ENCODE measurements at places on chromosomes 13 and 19. TPM values are rescaled to one million over a fixed set of nuclear protein-coding genes. Genes with fewer than 3 reads are reported as not detected.

DNA sequence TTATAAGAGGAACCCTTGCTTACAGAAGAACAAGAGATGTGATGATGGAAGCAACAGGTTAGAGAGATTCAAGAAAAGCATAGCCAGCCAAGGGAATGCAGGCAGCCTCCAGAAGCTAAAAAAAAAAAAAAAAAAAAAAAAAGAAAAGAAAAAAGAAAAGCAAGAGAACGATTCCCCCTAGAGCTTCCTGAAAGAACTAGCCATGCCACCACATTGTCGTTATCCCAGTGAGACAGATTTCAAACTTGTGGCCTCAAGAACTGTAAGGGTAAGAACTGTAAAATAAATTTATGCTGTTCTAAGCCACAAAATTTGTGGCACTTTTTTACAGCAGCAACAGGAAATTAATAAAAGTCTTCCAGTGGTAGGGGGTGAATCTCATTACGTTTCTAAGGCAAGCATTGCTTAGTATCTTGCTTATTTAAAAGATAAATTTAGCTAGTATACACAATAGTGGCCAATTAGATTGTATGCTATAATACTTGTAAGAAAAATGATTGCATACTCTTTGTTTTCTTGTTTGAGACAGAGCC, 21.8 kb downstream of the RFXAP start:
- DNase-seq = no peak

DNA sequence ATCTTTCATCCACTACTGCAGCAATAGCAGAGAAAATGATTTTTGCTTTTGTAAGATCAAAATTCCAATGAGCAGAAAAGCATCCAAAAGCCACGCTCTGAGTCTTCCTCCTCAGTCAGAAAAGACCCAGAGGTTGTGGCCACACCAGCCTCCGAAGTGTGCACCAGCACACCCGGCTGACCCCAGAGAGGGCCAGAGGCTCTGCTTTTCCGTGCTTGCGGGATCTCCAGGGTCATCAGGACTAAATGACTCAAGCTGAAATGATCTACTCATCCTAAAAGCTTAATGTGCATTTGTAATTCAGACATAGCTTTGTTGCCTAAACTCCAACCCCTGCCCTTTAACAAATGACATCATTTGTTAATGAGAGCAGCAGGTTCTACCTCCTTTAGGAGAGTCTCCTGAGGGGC, 16.5 kb downstream of the RXFP2 start:
- DNase-seq = peak; percentile 80

DNA sequence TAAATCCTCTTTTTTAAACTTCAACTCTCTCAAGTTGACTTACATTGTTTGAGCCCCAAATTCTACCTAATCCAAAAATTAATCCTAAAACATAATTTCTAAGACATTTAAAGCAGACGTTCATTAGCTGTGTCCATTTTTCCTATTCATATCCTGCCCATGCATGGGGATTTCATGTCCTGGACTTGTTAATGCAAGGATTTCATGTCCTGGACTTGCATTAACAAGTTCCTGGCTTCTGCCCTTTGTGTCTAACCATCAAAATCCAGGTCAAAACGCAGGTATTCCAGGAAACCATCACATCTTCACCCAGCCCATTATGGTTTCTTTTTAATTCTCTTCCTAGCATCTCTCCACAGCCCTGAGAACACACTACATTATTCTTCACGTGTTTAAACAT, 454.9 kb downstream of the KLF5 start:
- no peak for DNase-seq

Gene LIM2
- not detected for total RNA-seq

Gene TGDS
- 23.8 TPM for total RNA-seq

Gene KLK12
- not detected for total RNA-seq

DNA sequence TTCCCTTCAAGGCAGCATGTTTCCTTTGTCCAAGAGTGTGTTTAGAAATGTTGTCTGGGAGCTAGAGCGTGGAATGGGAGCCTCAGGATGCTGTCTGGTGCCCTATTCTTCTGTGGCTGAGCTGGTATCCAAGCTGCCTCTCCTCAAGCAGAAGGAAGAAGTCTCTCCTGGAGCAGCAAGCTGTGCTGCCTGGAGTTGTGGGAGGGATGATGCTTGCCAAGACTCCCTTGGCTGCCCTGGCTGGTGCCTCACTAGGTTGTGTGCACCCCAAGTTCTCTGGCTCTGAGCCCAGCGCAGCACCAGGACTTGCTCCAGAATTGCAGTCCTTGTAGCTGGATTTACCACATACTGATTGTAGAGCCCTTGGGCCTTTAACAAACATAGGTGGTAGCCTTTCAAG, 4.7 kb upstream of the CYP4F3 start:
- DNase-seq = no peak

Gene EID2B
- 15.8 TPM for total RNA-seq

DNA sequence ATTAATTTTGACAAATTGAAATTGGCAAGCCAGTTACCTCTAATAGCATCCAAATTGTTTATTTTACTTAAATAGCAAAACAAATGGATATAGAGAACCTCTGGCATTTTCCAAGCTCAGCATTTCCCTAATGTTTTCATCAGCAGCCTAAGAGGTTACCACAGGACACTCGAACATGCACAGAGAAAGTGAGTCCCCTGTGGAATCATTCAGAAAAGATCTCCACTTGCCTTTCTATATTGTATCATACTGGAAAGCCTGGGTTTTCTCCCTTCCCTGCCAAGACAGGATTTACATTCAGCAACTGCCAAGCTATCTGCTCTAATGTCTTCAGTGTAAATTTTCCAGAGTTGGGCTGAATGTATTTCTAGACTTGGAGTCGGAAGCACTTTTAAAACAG, 188.9 kb downstream of the KCTD12 start:
- no peak for DNase-seq

Gene ZNF773
- 4.2 TPM for total RNA-seq

DNA sequence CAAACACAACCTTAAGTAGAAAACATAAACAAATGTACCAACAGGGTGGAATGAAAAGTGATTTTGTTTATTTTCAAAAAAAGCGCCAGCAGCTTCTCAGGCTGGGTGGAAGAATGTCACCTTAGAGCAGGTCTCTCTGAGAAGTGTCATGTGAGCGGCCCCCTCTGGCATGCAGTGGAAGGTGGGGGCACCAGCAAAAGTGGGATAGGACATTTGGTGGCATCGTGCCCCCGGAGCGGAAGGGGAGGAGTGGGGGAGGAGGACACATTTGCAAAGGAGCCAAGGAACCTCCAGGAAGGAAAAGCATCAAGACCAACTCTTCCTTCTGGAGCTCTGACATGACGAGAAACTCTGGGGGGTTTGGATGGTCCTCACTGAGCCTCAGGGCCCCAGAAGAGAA, 635.3 kb downstream of the UQCRFS1 start:
- no peak for DNase-seq

- DNase-seq = peak; percentile 80
Measured at GRCh38 chr19:53772943-53773342, 51.2 kb downstream of the NLRP12 start.

- peak; percentile 65 for DNase-seq
Measured at GRCh38 chr13:43303033-43303729, 279.8 kb downstream of the DNAJC15 start.

Gene KIR2DL4
- total RNA-seq = not detected

DNA sequence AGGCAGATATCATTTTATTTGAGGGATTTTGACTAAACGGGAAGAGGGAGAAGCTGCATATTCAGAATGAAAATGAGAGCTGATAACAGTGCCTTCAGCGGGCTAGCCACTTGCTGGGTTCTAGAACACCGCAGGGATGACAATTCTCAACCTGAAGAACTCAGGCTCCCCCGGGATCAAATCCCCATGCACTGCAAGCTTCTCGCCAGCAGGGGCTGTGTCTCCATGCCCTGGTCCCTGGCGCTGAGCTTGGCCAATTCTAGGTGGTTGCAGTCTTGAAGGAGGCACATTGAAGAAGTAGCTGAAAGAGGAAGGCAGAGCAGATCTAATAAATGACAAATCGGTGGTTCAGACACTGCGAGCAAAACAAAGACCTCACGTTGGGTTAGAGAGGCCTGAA, 128.7 kb downstream of the UQCRFS1 start:
- DNase-seq = no peak

Gene POU2F2
- 0.05 TPM for total RNA-seq

GRCh38 chr19:1481893-1482360, 2.9 kb upstream of the C19orf25 start:
- no peak for DNase-seq

DNA sequence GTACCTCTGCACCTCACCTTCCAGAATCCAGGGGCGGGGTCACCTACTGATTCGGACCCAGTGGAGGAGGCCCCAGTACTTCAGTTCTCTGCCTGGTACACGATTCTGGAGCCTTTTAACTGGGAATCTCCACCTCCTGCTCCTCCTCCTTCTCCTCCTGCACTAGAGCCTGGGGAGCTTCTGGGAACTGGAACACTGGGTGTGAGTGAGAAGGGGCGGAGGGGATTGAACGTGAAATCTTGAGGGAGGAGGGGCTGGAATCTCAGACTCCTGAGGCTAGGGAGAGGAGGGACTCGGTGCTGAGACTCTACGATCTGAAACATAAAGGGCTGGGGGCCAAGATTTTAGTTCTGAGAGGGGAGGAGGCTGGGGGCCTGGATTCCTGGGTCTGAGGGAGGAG, at the start of gene KLK8:
TSS of gene KLK8 (minus strand) at position 90 of the 400 bp plus-strand sequence. CDS start 437 bp downstream, outside the sequence.
- DNase-seq = no peak

Gene SYCN
- not detected for total RNA-seq

DNA sequence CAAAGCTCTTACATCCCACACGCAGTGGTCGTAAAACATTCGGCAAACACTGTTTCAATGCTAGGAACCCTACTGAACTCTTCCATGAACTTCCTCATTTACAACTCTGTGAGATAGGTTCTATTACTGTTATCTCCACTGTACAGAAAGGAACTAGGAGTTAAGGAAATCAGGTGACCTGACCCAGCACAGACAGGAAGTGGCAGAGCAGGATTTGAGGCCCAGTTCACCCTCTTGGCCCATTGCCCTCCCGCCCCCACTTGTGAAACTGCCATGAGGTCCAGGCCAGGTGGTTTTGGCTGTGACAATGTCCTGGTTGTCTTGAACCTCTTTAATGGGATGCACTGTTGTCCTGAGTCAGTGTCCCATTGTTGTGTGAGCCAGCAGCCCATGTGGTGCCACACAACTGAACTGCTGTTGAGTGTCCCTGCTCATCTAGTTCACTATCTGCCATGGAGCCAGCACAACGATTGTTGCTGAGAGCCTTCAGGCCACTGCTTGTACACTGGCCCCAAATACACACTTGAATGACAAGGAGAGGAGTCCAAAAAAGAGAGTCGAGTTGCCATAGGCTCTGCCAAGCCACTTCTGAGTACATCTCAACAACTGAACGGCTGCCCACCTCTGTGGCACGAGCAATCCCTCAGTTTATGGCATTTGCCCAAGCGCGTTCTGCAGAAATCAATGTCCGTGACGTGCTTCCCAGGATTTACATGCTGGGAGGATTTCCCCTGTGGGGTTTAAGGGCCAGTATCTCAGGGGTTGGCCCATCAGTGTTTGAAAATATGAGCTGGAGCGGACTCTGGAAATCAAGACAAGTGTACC, 484.6 kb downstream of the TSHZ3 start:
- no peak for DNase-seq

Measured in A172 (cell line).